ENCODE measurements at places on chromosomes 3 and 15.

DNA sequence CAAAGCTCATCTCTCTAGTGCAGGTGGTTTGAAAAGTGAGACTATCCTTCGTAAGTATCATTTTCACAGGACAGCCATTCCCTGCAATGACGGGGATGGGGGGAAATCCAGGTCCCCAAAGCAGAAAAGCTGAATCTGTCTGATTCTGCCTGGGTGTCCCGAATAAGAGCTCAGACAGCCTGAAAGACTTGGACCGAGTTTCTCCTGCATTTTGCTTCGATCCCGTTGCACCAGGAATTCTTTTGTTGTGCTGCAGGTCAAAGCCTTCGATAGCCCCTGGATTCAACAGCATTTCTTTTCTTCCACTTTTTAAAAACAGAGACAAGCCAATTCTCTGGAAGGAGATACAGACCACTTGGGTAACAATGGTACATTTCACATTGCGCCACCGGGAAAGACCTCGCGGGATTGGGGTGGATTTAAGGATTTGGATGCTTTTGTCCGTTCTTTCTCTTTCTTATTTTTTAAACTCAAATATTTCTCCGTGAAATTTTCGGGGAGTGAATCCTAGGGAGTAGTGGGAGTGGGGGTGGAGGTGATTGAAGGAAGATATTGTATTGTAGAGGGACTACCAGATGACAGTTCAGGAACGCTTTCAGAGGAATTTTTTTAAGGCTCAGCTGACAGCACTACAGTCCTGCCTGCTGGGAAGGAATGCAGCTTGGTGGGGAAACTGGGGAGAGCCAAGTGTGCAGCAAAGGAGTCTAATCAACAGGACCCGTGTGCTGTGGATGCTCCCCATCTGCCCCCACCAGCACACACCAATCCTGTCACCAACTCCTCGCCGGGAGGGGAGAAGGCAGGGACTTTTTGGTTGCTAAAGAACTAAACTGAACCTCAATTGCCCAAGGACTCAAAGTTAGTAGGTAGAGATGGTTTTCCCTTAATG is 2.6 kb downstream of the SLITRK3 start:
- no peak for DNase-seq

DNA sequence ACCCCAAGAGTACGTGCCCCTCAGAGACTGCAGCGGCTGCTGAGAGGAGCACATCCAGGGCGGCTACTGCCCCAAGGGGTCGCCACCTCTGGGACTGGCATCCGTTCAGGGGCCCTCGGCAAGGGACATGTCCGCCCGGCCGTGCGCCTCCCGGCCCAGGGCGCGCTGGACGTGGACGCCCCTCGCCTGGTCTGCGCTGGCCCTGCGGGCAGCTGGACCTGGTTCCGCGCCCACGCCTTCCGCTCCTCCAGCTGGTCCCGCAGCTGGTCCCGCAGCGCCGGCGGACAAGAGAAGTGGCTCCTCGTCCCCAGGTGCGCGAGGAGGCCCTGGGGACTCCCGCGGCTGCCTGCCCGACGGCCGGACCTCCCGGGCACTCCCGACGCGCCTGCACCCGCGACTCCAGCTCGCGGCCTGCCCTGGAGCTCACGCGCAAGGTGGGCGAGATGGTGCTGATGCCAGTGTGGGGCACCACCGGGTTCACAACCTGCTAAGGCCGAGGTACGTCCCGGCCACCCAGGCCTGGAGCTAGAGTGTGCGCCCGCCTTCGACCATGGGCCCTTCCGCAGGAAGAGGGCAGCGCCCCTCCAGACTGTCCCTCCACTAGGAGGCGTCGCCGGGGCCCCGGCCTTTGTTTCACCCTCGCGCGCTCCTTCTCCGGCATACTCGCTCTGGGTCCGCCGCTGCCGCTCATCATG is 14.4 kb upstream of the GP9 start:
- DNase-seq: no peak

DNA sequence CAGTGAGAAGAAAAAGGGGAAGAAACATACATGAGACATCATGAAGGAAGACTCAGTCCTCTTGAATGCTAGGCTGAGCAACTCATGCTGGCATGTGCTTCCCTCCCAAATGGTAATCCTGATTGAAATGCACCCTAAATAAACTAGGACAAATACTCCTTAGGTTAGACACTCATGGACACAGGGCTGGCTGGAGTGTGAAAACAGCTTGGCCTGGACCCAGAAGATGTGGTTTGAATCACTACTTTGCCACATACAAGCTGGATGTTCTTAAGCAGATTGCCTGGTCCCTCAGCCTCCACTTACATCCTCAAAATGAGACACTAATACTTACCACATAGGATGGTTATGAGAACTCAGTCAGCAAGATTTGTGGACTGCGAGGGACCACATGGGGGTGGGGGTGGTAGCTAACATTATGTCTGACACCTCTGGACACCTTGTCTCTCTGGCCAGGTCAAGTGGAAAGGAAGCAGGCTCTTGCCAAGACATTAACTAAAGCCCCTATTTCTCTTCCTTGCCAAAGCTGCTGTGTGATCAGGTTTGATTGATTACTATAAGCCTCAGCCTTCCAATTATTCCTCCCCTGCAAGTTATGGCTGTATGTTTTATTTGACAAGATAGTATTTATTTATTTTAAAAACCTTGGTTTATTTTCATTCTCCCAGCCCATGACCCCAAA is 138.9 kb upstream of the SLC7A14 start:
- DNase-seq: peak; percentile 94

GRCh38 chr3:93973131-93974126 is at the start of gene PROS1:
Gene PROS1, minus strand, starts transcription at chr3:93973896. Its CDS starts 147 bp downstream, at chr3:93973749.
- peak; percentile 81 for DNase-seq

DNA sequence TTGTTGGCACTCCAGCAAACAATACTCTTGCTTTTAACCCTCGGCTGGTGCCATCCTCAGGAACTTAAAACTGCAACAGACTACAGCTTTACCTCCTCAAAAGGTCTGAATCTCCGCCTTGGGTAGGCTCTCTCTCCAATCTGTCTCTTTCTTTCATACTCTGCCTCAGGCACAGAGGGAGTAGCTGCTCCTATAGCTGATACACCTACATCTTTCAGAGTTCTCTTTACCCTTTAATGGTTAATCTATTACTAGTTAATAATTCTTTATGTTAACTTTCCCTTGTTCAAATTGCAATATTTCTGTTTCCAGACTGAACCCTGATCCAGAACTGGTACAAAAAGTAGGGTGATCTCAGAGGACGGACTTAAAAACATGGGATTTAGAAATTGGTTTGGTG is 66.2 kb downstream of the MAP4 start:
- DNase-seq: no peak

DNA sequence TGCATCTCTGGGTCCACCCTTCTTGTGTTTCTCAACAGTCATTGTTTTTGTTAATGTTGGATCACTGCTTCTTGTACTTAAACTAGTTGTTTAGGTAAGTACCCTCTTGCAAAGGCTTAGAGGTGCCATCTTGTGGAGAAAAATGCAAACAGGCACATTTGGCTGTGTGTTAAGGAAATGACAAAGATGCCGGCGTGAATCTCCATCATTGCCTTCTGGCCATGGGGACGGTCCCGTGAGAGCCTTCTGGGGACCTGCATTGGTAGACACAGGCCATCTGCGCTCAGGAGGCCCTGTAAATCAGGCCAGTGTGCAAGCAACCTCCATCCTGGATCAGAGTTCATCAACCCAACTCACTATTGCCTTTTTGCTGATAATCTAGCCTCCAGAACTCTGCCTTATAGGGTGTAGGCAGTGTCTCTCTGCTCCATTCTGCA is 158.6 kb upstream of the NR2E3 start:
- DNase-seq: peak; percentile 77

DNA sequence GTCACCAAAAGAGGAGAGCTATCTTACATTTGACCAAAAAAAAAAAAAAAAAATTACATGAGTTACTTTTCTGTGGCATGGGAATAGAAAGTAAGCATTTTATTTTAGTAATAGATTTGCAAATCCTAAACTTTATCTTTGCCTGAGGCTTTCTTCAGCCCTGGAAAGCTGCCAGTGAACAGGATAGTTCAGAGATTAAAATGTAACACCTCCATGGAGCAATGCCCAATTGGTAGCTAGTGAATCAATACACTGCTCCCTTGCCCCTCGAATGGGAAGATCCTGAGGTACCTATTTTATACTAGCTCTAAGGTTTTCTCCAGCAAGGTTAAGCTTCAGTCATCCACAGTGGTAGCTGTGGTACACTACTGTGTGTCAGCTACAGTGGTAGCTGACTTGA is 867.1 kb downstream of the NAALADL2 start:
- DNase-seq: no peak
